H1 (cell line): ENCODE measurements at places on chromosomes 3 and 15.

DNA sequence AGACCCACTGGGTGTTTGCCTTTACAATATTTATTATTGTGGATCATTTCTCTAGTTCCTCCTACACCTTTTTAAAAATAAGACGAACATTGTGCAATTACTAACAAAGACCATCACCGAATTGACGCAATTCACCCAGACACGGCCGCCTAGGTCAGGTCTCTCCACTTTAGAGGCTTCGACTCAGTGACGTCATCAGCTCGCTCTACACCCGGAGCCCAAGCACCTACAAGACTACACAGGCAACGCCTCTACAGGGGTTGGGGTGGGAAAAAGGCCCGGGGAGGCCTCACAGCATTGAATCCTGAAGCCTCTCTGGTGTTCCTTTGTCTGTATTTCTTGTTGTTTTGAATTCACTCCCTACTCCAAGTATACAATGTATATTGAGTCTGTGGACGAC is 16.6 kb downstream of the ZIC4 start:
- no peak for DNase-seq

DNA sequence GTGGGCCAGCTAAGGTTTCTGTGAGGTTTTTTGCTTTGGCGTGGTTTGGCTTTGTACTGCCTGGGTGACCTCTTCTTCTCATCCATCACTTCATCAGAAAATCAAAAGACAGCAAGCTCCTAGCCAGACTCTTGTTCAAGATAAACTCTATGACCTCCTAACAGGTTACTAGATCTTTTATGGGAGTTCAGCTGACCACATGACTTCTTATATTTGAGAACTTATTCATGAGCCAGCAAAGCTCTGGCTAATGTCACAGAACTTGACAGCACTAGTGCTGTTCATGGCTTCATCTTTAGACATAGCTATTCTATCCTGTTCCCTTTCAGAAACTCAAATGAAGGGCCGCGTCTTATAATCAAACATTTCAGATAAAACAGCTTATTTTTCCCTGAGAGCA is 527.1 kb upstream of the GOLIM4 start:
- DNase-seq: no peak

DNA sequence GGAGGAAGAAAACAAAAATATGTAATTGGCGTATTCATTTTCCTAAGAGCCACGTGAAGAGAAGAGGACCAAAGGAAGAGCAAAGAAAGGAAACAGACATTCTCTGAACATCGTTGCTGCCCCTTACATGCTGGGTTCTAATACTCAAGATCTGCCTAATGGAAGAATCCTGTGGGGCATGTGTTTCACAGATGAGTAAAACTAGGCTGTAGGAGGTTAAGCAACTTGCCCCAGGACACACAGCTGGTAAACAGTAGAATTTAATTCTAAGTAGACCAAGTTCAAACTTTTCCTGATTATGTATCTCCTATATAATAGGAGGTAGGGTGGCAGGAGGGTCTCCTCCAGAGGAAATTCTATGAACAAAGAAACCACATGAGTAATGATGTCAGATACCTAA is 106.1 kb upstream of the TNFAIP8L3 start:
- no peak for DNase-seq

DNA sequence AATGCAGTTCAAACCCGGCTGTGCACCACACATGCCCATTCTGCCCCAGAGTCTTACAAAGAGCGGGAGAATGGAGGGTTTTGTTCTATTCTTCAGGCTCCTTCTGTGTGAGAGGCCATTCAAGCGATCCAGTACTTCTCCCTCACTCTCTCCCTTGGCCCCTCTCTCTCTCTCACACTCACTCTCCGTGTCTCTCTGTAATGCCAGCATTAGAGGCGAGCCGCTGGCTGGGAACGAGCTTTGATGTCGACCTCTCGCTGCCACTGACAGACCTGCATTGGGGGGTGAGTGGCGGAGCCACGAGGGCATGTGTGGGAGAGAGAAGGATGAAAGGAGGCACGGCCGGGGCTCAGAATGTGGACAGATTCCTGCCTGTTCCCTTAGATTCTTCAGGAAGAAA is 231.7 kb upstream of the ARRDC4 start:
- DNase-seq: no peak

GRCh38 chr15:48913141-48913540 is 35.2 kb downstream of the EID1 start:
- DNase-seq: no peak

DNA sequence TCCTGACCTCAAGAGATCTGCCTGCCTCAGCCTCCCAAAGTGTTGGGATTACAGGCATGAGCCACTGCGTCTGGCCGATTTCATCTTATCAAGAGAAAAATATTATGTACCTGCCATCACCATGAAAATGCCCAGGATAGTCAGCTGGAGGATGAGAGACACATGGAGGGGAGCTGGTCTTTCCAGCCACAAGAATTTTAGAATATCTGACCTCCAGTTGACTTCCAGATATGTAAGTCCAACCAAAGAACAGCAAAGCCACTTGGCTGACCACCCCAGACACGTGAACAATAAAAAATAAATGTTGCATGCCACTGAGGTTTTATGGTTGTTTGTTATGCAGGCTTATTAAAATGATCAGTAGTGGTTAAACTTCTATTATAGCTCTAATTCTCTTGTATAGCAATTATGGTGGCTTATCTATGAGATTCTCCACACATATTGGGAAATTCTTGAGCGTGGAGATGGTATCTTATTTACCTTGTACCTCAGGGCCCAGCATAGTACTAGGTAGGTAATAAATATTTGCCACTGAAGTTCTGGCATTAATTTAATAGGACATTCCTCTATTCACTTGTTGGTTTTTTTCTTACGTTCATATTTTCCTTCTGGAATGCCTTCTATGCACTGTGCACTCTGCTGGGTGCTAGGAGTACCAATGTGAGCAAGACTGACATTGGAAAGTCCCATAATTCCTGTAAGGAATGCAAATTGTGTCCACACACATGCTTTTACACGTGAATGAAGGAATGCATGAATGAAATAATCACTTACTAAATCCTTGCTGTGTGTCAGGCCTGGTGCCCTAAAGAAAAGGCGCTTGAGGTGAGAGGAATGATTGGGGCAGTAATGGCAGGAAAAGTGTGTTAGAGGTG is 77.6 kb downstream of the EDEM1 start:
- no peak for DNase-seq

DNA sequence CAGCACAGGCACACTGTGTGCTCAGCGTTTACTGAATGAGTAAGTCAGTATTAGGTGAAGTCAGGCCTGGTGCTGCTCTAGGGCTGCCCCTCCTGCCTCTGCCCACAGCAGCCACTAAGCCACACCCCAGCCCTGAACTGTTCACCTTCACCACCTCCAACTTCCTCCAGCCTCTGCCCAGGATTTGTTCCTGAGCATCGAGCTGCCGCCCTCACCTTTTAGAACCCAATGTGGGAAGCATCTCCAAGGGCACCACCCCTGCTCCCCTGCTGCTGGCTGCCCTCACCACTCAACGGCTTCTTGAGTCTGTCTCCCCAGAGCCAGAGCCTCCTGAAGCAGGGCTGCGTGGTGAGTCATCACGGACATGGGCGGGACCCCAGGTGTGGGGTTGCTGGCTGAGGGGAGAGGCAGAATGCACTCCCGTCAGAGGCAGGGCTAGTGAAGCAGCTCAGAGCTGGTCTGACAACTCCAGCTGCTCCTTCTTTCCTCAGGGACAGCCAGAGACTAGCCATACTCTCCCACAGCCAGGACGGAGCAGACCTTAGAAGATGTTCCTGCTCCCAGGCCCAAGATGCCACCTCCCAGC is 5.8 kb downstream of the HYAL2 start:
- no peak for DNase-seq

GRCh38 chr3:14434126-14434497 is 31.7 kb downstream of the SLC6A6 start:
- DNase-seq: no peak

- no peak for DNase-seq
Measured at GRCh38 chr15:77748078-77749064, 115.7 kb upstream of the LINGO1 start.

GRCh38 chr3:47356201-47356600 is 24.6 kb upstream of the PTPN23 start:
- no peak for DNase-seq

GRCh38 chr15:87121336-87121735 is 1041.7 kb downstream of the AGBL1 start:
- no peak for DNase-seq

- DNase-seq: no peak
Measured at GRCh38 chr15:67564021-67564967, 21.8 kb downstream of the MAP2K5 start.

- no peak for DNase-seq
Measured at GRCh38 chr15:50544368-50544767, 2.1 kb downstream of the USP50 start.

DNA sequence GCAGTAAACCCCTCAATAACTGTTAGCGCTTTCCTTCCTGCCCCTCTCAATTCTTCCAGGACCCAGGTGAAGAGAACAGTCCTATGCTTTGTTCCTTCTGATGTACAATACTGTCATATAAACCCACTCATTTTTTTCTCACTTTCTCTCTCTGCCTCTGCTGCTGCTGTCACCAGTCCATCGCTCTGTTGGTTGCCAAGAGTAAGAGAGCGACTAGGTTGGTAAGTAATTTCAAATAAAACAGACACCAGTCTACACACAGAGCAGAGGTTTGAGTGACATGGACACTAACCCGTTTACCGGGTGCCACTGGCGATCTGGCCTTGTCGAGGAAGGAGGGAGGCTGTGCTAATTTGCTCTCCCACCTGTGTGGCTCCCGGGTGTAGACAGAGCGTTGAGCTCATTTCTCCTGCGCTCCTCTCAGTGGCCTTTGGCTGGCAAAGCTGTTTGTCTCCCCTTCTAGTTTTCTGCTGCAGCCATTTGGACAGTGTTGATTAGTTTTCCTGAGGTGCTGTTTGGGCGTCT is 215.4 kb downstream of the THSD4 start:
- DNase-seq: no peak
